ENCODE measurements at places on chromosomes 5 and 9.

- no peaks in the 10 kb centered on the region for H3K36me3 ChIP-seq
- no peaks in the 10 kb centered on the region for H3K4me1 ChIP-seq
- H3K4me3 ChIP-seq, result no peak overlapping the region
These were observed 56.5 kb downstream of the EXD3 start for GRCh38 chr9:137366445-137366810.

- peak overlapping the region; percentile 87 for H3K4me3 ChIP-seq
- DNase-seq, result no peak
- peak overlapping the region; percentile 97 for H3K27ac ChIP-seq
- H3K4me1 ChIP-seq, result peaks cover 86% of the 10 kb centered on the region
These were observed 1.4 kb downstream of the AKNA start for GRCh38 chr9:114386361-114386885.

- H3K27ac ChIP-seq, result no peak overlapping the region
- no peaks in the 10 kb centered on the region for H3K4me1 ChIP-seq
- no peaks in the 10 kb centered on the region for H3K27me3 ChIP-seq
- no peaks in the 10 kb centered on the region for H3K36me3 ChIP-seq
- no peak for DNase-seq
These were observed 77.6 kb downstream of the ADAMTS2 start for GRCh38 chr5:179267671-179268083.

GRCh38 chr9:899440-900184 is 58.1 kb downstream of the DMRT1 start:
- no peak for DNase-seq
- no peaks in the 10 kb centered on the region for H3K4me1 ChIP-seq
- H3K27ac ChIP-seq, result no peak overlapping the region

DNA sequence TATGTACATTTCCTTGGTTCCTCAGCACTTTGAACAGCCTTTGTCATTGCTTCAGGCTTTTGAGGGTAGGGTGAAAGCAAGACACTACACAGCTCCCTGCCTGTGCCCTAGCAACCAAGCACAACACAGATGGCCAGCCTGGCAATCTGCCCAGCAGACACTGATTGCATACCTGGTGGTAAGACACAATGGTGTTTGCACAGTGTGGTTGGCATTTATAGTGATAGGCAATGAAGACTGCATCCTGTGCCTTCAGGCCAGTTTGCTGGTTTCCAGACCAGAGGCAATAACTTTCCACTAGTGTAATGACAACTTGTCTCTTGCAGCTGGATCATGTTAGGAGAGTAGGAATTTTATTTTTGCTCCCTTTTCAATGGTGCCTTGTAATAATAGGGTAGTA is 144.5 kb upstream of the TNC start:
- no peaks in the 10 kb centered on the region for H3K36me3 ChIP-seq
- no peak overlapping the region for H3K4me3 ChIP-seq
- no peak for DNase-seq
- peaks cover 4% of the 10 kb centered on the region for H3K27me3 ChIP-seq

GRCh38 chr9:2083479-2083878 is 68.3 kb downstream of the SMARCA2 start:
- DNase-seq, result no peak
- H3K4me1 ChIP-seq, result peaks cover 17% of the 10 kb centered on the region
- H3K27me3 ChIP-seq, result no peaks in the 10 kb centered on the region
- no peak overlapping the region for H3K4me3 ChIP-seq
- no peak overlapping the region for H3K27ac ChIP-seq

GRCh38 chr9:95857124-95857523 is 18.4 kb upstream of the ERCC6L2 start:
- no peaks in the 10 kb centered on the region for H3K27me3 ChIP-seq
- H3K27ac ChIP-seq, result no peak overlapping the region
- peaks cover 6% of the 10 kb centered on the region for H3K36me3 ChIP-seq
- peaks cover 40% of the 10 kb centered on the region for H3K4me1 ChIP-seq

DNA sequence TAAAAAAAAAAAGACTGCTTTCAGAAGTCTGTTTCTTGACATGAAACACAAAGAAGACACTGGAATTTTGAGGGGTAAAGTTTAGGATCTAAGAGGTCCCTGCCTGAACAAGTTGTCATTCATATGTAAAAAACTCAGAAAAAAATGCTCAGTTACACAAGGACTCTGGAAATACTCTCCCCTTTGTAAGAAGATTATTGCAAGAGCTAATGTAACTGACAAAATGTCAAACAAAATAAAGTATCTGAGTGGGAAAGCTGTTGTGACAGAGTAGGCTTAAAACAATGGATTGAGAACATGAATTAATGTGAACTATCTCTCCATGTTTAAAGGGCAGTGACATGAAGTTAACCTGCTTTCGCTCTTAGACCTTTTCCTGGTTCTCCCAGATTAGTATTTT is 416.7 kb upstream of the TYRP1 start:
- DNase-seq, result no peak
- H3K36me3 ChIP-seq, result no peaks in the 10 kb centered on the region
- no peaks in the 10 kb centered on the region for H3K27me3 ChIP-seq
- H3K4me3 ChIP-seq, result no peak overlapping the region
- no peak overlapping the region for H3K27ac ChIP-seq

GRCh38 chr5:86029308-86029707 is 588.4 kb upstream of the COX7C start:
- no peak overlapping the region for H3K4me3 ChIP-seq
- DNase-seq, result no peak
- no peaks in the 10 kb centered on the region for H3K27me3 ChIP-seq

DNA sequence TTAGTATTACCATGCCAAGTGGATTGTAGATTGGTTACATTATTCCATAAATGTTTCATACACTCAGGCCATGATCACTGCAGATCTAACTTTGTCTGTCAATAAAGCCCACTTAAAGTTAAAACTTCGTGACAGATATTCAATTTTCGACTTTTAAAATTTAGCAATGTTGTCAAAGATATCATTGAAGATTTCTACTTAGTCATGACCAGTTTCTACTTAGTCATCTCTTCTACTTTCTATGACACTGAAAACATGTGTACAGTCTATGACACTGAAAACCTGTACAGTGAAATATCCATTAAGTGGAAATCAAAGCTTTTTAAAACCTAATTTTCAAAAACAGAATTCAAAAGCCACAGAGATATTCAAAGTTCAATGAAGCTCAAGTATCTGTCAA is 258.2 kb downstream of the MCTP1 start:
- no peaks in the 10 kb centered on the region for H3K36me3 ChIP-seq
- peaks cover 13% of the 10 kb centered on the region for H3K4me1 ChIP-seq
- H3K27me3 ChIP-seq, result peaks cover 1% of the 10 kb centered on the region
- no peak overlapping the region for H3K4me3 ChIP-seq

GRCh38 chr5:102638316-102638715 is 116.8 kb upstream of the PAM start:
- no peaks in the 10 kb centered on the region for H3K36me3 ChIP-seq
- no peak overlapping the region for H3K27ac ChIP-seq
- H3K4me1 ChIP-seq, result no peaks in the 10 kb centered on the region
- no peak overlapping the region for H3K4me3 ChIP-seq
- no peaks in the 10 kb centered on the region for H3K27me3 ChIP-seq
- no peak for DNase-seq

DNA sequence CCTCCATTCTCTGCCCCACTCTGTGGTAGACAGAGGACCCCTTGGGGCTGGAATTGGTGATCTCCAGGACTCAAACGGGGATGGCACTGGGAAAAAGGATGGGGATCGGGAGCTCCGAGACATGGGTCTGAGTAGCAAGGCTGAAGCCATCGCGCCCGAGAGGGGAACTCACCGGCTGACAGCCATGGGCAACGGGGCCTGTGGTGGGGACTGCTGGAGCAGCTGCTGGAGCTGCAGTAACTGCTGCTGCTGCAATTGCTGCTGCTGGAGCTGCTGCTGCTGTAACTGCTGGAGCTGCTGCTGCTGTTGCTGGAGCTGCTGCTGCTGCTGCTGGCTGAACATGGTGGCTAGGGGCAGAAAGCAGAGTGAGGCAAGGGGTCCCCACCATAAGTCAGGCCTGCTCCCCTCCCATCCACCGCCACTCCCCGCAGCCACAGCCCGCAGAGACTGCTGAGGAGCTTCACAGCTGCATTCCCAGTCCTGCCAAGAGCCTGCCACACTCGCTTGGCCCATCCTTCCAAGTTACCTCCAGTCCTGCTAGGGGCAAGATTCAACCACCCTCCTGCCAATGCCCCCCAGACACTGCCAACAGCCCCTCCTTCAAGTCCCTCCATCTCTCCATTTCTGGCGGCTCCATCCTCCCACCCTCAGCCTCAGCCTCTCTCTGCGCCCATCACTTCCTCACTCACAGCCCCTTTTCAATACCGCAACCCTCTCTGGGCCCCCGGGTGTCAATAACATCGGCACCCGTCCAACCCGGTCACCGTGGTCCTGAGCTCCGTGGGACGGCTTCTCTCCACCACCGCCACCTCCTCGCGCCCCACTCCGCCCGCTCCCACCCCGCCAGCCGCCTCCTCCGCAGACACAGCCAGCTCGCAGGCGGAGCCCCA is 611 bp downstream of the CIZ1 start:
- H3K27me3 ChIP-seq, result peaks cover 4% of the 10 kb centered on the region
- H3K36me3 ChIP-seq, result peaks cover 16% of the 10 kb centered on the region
- peaks cover 42% of the 10 kb centered on the region for H3K4me1 ChIP-seq
- no peak for DNase-seq

DNA sequence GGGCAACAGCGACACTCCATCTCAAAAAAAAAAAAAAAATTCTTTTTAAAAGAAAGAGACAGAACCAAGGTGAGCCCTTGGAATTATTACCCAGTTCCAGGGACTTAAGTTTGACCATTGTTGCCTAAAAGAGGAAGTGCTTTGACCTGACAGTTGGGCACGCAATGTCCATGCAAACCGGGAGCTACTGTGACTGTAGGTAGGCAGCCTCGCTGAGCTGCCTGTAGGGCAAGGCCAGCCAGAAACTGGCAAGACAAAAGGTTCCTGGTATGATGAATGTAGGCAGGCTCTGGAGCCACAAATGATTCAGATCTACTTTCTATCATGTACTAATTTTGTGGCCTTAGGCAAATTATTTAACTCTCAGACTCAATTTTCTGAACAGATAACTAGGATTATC is 334.8 kb upstream of the ZNF462 start:
- H3K4me1 ChIP-seq, result no peaks in the 10 kb centered on the region
- H3K4me3 ChIP-seq, result no peak overlapping the region
- DNase-seq, result no peak
- H3K36me3 ChIP-seq, result no peaks in the 10 kb centered on the region
- no peak overlapping the region for H3K27ac ChIP-seq

GRCh38 chr9:977838-978830 is 1.7 kb downstream of the DMRT3 start:
- peaks cover 86% of the 10 kb centered on the region for H3K27me3 ChIP-seq
- no peaks in the 10 kb centered on the region for H3K36me3 ChIP-seq
- peak overlapping the region; percentile 15 for H3K27ac ChIP-seq
- H3K4me3 ChIP-seq, result no peak overlapping the region

DNA sequence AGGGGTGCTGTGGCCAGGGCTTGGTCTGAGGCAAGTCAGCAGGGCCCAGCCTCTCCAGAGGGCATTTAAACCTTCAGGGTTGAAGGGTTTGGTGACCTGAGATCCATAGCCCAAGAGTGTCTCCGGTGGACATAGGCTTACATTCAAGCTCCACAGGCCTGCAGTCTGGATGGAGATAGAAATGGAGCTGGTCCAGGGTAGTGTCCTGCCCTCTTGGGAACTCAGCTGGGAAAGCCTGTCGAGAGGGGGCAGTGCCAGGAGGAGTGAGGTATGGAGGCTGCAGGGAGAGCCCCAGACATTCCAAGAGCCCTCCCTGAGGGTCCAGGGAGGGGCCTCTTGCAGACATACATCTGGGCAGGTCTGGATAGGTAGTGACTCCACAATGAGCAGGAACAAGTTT is 177.0 kb upstream of the MVB12B start:
- H3K4me1 ChIP-seq, result peaks cover 10% of the 10 kb centered on the region
- no peak overlapping the region for H3K27ac ChIP-seq
- DNase-seq, result no peak
